ENCODE measurements at places on chromosomes 11 and 22. TPM values are rescaled to one million over a fixed set of nuclear protein-coding genes. Genes with fewer than 3 reads are reported as not detected.

GRCh38 chr11:28476049-28476448 is 367.9 kb downstream of the METTL15 start:
- DNase-seq, result no peak

GRCh38 chr11:86509588-86509974 is 134.9 kb downstream of the CCDC81 start:
- no peak for DNase-seq

GRCh38 chr11:6968816-6969215 is 42.6 kb downstream of the ZNF215 start:
- DNase-seq, result no peak

GRCh38 chr11:65355013-65355775 is 643 bp downstream of the TIGD3 start:
- DNase-seq, result peak; percentile 57

DNA sequence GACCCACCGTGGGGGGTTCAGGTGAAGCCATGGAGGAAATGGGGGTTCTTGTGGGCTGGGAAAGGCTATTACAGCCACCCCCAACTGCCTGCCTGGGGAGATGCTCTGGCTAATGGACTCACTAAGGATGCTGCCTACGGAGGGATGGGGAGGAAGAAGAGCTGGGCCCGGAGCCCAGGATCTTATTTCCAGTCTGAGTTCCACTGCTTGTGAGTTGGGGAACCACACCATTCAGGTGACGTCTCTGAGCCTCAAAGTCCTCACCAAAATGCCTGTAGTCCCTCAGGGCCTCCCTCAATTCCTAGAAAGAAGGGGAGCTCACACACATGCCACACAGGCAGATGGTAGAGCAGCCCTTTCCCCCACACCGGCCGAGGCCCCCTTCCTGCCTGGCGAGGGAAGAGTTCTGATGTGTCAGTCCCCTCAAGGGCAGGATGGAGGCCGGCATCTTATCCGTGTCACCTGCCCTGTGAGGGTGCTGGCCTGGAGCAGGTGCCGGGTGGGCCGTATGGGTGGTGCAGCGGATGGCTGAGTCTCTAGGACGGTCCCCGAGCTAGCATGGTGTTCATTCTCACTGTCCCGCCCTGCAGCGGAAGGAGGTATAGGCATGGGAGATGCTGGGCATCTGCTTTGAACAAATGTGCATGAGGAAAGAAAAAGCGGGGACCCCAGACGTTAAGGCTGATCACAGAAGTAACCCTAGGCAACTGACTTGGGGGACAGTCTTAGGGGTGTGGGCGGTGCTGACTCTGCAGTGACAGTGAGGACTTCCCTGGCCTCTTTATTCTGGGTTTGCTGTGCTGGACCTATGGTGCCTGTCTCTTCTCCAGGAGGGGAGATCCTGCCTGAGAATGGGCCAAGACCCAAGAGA is 15.7 kb downstream of the MRGPRF start:
- peak; percentile 16 for DNase-seq

The DGCR6 gene
- total RNA-seq, result 0.57 TPM

GRCh38 chr11:20881328-20882079 is 212.1 kb downstream of the NELL1 start:
- no peak for DNase-seq

GRCh38 chr11:124798991-124799347 is 1.2 kb downstream of the MSANTD2 start:
- peak; percentile 33 for DNase-seq

The GRIA4 gene
- total RNA-seq, result 0.67 TPM

DNA sequence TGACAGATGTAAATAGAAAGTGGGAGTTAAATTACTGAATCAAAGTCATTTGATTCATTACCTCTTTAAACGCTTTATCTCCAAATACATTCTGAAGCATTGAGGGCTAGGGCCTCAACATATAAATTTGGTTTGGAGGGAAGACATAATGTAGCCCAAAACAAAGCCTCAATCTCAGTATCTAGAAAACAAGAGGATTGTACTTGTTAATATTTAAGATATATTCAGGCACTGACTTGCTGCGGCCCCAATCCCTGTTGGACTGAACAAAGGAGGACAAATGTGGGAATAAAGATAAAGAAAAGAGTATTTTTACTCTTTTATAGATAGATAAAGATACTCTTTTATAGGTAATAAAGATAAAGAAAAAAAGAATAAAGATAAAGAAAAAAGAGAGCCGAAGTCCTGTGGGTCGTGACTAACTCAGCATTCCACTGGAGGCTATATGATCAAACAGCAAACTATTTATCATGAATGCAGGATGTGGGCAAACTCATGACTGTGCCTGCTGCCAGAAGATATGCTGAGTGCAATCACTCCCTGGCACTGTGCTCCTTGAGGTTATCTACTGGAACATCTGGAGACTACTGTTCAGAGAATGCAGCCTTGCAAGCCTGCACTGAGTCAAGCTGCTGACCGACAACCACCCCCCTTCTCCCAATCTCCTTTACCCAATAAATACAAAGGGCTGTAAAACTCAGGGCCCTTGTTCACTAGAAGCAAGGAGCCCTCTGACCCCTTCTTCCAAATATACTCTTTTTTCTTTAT is 6.9 kb downstream of the OR10V1 start:
- peak; percentile 72 for DNase-seq

DNA sequence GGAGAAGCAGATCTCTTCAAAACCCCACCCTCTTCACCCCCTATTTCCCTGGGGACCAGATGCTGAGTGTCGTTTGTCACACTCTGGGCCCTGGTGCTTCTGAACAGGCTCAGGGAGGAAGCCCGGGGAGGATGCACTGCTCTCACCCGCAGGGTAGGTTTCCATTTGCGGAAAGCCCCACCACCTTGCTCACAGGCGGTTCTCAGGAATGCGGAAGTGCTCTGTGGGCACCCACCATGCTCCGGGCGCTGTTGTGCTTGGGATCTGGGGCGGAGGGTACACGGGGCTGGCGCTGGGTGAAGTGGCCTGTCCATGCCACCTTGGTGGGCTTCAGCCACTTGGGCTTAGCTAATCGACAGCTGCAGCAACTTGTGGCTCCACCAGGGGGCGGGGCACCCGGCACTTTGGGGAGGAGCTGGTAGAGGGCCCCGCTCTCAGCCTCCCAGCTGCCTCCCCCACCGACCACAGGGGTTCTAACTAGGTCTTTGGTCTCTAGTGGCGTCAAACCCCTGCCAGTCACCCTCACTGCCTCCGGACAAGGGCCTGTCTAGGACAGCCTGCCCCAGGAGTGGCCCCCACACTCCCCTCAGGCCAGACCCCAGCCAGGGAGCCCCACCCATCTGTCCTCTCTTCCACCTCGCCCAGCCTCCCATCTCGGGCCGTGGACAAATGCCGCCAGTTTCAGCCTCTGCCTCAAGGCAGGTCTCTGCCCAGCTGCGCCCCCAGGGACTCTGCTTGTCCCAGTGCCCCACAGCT is 7.4 kb downstream of the NDUFV1 start:
- DNase-seq, result peak; percentile 66

GRCh38 chr22:24973872-24974271 is 21.4 kb downstream of the KIAA1671 start:
- peak; percentile 93 for DNase-seq

DNA sequence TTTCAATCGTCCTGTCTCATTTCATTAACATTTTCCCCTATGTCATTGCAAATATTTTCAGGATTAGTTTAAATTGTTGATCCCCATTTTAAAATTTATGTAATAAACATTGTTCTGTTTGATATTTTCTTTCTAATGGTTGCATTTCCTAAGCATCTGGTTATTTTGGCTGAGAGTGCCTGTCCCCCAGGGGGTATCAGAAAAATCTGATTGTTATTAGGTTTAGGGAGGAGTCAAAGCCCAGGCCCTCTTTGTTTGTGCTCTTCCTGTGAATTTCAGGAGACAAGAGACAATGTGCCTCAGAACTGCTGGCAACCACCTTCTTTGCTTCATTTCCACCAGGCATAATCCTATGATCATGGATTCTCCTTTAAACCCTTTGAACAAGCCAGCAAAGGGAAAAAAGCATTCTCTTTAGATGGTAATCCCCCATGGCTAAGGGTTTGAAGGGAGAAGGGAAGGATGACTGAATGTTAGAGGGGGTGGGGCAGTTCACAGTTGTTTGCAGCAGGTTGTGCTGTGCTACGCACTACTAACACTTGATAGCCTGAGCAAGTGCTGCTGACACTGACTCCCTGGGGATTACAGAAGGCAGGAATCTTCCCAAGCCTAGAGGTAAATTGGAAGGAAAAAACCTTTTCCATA is 462.4 kb upstream of the LRRC4C start:
- DNase-seq, result no peak

DNA sequence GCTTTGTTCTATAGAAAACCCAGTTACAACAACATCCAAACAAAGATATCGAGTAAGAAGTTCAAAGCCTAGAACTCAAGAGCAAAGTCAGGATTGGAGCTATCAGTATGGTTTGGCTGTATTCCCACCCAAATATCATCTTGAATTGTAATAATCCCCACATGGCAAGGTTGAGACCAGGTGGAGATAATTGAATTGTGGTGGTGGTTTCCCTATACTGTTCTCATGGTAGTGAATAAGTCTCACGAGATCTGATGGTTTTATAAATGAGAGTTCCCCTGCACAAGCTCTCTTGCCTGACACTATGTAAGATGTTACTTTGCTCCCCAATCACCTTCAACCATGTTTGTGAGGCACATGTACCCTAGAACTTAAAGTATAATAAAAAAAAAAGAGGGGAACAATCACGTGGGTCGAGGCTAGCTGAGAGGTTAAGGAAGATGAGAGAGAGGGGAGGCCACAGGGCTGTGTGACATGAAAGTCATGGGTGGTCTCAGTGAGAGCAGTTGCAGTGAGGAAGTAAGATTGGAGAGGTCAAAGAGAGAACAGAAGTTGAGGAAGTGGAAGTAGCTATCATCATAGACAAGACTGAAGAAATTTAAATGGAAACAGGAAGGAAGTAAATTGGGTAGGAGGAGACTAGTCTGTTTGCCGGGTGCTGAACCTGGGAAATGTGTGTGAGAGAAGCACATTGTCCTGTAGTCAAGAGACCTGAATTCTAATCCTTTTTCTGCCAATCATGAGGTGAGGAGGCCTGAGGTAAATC is 80.1 kb upstream of the CD44 start:
- no peak for DNase-seq

The DPP3 gene
- 124 TPM for total RNA-seq

- DNase-seq, result no peak
Observed at GRCh38 chr22:30453731-30454510, 17.9 kb downstream of the SEC14L3 start.

The MMP3 gene
- total RNA-seq, result 1.1 TPM

The GPR83 gene
- not detected for total RNA-seq

The SYTL2 gene
- total RNA-seq, result 170 TPM

The SULT4A1 gene
- 0.10 TPM for total RNA-seq

- DNase-seq, result no peak
Observed at GRCh38 chr11:119650251-119650650, 78.7 kb downstream of the NECTIN1 start.

- no peak for DNase-seq
Observed at GRCh38 chr22:47400701-47401591, 638.5 kb downstream of the TBC1D22A start.

- DNase-seq, result no peak
Observed at GRCh38 chr11:45818961-45819605, 14.1 kb downstream of the SLC35C1 start.

DNA sequence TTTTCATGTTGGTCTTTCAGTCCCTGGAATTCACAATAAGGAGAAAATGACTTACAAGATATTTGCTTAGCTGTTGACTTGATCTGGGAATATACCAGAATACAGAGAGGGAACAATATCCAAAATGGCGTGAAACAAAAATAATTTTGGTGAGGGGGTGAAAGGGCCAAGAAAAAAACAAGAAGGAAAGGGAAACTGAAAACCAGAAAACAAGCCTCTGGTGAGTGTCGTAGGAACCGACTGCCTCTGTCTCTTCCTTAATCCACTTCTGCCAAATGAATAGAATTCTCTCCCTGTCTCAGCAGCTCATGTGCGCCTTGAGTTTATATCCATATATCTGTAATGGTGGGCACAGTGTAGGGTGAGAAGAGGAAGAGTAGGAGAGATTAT is 367.6 kb downstream of the ETS1 start:
- no peak for DNase-seq

The SHISAL1 gene
- 6.6 TPM for total RNA-seq

- DNase-seq, result no peak
Observed at GRCh38 chr11:96318399-96318798, 24.6 kb downstream of the MAML2 start.

The DEPDC7 gene
- 7.5 TPM for total RNA-seq

DNA sequence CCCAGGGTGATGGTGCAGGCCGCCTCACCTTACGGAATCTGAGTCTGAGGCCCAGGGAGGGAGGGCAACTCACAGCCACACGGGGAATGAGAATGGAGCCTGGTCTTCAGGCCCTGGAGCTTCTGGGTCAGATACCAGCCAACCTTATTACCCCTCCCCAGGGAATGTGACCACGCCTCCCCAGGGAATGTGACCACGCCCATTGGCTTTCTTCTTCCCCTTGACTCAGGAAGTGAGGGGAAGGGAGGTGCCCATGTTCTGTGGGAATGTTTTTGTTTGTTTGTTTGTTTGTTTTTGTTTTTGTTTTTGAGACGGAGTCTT is 57.5 kb upstream of the RBFOX2 start:
- peak; percentile 23 for DNase-seq

The MRGPRX4 gene
- total RNA-seq, result not detected

DNA sequence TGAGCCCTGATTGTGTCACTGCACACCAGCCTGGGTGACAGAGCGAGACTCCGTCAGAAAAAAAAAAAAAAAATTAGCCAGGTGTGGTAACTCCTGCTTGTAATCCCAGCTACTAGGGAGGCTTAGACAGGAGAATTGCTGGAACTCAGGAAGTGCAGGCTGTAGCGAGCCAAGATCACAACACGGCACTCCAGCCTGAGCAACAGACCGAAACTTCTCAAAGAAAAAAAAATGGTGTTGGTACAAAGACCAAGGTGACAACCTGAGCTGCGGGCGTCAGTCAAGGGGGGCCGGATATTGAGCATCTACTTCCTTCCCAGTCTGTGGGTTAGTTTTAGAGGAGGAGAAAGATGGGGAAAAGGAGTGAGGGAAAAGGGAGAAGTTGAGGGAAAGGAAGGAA is 48.5 kb upstream of the HSPA8 start:
- DNase-seq, result no peak

- DNase-seq, result no peak
Observed at GRCh38 chr11:20045098-20045688, 115.1 kb downstream of the DBX1 start.

The ME3 gene
- total RNA-seq, result 13.8 TPM

The OR51B4 gene
- not detected for total RNA-seq

The KRTAP5-1 gene
- total RNA-seq, result not detected

DNA sequence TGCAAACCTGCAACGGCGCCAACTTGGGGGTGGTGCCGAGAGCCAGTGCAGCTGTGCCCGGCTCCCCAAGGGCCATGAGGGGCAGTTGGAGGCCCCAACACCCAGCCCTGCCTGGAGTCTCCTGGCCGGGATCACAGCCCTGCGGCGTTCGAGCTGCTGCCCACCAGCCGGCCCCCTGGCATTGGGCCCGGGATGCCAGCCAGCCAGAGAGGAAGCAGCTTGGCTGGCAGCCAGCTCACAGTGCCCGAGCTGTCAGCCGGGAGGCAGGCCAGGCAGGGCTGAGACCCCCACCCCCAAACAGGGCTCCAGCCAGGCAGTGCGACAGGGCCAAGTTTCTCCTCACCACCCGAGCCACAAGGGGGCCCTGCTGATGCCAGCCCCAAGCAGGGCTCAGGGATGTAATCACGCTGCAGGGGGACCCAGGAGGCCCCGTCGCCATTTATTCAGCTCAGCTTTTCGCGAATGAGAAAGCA is 26.0 kb upstream of the TCF20 start:
- DNase-seq, result no peak

The TP53AIP1 gene
- total RNA-seq, result 0.12 TPM
